ENCODE measurements at places on chromosomes 5 and 9.

DNA sequence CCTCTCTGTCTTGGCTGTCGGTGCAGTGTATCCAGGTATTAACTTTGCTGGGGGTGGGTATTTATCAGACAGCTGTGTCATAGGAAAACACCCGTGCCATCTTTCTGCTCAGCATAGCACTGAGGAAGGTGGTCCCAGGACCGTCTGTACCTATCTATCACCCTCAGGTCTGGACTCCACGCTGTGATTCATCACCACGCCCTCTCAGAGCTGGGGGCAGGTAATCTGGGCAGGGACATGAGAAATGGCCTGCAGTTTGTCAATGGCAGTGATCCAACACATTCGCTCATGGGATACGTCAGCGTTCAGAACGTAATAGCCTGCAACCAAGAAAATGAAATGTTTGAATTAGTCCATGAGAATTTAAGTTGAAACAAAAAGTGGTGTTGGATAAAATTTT, 151.6 kb upstream of the MAP1B start:
- DNase-seq: no peak

- no peak for DNase-seq
Observed at GRCh38 chr5:126120939-126121338, 302.3 kb upstream of the GRAMD2B start.

GRCh38 chr5:11064763-11065450, 303.9 kb upstream of the DAP start:
- no peak for DNase-seq

DNA sequence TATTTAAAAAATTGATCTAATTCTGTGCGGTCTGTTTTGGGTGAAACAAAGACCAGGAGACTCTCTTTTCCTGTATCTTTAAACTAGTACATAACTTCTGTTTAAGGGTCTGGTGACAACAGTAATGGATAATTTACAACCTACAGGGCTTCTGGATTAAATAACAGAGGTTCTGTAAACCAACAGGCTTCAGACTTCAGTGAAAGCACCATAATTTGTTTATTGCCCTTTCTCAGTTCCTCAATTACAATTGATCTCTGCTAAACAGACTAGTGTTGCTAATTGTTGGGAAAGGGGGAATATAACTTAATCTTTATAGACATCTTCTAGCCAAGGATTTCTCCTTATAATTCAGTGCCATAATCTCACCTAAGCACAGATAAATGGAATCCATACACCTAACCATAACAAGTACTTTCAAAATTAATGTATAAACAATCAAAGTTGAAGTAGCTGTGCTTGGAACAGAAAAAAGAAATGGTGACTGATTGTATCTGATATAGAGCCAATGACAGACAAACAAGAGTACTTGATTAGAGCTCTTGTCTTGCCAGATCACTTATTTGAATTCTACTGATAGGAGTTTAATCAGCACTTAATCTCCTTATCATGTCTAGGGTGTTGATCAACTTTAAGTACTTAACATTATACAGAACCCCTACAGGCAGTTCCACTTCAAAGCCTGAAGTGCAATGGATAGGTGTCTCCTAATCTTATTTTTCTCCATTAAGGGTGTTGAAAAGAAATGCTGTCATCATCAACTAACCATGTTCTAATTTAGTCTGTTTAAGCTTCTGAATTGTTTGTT, 536.0 kb downstream of the NR2F1-AS1 start:
- DNase-seq: no peak

DNA sequence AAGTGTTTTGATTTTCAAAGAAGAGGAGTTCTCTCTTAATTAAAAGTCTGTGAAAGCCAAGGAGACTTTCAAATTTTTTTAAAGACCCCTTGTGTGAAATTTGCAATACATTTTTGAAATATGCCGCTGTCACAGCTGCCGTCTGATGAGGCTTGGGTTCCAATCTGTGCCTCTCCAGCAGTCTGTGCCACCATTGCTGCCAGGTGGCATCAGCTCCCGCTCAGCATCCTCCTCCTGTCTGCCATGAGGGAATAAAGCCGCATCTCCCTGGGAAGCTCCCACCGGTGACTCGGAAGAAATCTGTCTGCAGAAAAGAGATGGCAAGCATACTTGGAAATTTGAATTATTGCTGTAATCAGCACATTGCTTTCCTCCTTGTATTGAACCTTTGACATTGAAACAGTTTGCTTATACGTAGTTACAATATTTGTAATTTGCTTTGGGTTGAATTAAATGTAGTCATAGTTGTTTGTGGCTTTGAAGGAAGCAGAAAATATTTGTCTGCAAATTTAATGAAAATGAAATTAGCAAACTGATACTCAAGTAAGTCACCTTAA, 145.7 kb upstream of the SNX2 start:
- no peak for DNase-seq

GRCh38 chr9:89356782-89357181, 38.5 kb downstream of the SECISBP2 start:
- no peak for DNase-seq
